ENCODE measurements at places on chromosomes 5 and 9.

DNA sequence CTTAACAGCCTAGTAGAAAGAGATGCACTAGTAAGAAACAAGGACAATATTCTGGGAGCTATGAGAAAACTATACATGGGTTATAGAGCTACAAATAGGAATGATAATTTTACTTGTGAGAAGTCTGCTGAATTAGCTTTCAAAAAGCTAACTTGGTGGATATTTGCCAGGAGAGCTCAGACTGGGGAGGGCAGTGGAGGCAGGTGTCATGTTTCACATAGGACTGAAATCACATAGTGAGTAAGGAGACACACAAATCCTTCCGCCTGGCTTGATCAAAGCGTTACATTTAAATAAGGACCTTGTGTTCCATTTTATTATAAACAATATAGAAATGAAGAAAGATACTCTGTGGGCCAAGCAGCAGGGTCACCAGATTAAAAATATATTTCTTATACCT, 235.0 kb downstream of the ISL1 start:
- DNase-seq = no peak

DNA sequence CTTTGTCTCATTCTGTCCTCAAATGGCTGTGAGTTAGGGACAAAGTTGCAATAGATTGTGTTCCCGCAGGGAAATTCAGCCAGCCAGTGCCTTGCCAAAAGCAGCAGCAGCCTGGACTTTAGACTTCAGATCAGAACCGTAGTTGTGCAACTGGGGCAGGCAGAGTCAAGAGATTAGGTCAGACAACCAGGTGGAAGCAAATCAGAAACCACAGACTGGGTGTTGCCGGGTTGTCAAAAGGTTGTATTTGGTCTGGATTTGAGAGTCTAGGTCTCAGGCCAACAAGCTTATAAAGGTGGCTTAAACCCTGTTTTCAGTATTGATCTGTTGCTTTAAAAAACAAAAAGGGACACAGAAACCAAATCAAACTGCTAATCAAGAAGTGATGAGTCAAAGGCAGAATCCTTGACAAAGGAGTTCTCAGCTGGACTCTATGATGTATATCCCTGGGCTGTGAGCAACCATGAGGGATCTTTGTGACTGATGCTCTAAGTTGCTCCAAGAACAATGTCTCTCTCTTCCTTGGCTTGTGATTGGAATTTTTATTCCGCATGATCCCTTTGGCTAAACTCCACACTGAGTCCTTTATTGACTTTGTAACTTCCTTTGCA, 20.9 kb downstream of the RFK start:
- DNase-seq = peak; percentile 8

DNA sequence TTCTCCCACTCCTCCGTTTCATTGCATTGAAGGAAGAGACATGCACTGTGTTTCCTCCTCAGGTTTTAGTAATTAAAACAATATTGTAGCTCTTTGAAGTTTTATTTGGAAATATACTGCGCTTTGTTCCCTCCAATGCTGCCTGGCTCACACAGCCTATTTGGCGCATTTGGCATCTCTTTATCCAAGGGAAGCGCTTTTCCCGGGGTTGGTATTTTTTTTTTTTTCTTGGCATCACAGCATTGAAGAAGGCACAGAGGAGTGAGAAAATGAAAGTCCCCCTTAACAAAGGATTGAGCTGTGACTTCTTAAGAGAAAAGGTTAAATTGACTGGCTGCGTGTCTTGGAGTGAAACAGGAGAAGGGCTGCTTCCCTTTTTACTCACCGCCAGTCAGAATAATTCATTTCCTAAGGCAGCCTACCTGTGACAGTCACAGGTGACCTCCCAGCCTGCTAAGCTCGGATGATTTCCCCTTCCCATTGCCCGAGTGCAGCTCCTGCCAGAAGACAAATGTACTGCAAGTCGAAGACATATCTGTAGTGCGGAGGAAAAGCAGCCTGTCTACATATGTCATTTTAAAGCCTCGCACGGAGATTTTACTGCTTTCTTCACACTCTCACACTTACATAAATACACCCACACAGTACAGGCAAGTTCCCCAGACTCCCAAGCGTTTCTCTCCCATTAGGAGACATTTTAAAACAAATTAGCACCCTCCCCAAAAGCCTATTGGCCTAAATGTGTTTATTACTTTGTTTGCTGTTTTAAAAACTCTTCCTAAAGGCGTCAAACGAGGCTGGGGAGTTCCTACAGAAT, 665.5 kb upstream of the ZNF608 start:
- DNase-seq = peak; percentile 19

- no peak for DNase-seq
Measured at GRCh38 chr9:136543280-136543679, 2.6 kb downstream of the NOTCH1 start.

DNA sequence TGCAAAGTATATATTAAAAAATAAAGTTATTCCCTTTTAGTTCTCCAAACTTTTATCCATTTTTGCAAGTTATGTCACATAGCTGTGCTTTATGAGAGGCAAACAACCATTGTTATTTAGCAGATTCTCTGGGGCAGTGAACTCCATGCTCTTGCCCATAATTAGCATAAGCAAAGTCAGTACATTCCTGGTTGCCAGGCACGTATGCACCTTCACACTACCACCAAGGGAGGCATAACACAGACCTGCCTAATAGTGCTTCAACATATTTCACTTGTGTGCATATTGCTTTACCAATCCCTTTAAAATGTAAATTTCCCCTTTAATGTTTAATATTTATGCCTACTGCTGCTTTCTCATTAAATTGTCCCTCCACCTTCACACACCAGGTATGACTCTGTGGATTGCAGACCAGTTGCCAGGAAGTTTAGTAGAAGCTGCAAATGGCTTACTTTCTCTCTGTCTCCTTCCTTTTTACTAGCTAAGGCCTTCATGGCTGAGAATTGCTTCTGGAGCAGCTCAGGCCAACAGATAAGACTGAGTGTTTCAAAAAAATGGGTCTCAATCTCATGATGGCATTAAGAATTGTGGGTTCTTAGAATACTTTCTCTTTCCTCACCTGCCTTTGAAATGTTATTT, 388.2 kb downstream of the PRR16 start:
- DNase-seq = no peak

- DNase-seq = no peak
Measured at GRCh38 chr9:113205861-113206260, 15.2 kb downstream of the FKBP15 start.

- no peak for DNase-seq
Measured at GRCh38 chr9:11257992-11258391, 645.2 kb upstream of the PTPRD start.

GRCh38 chr5:148391422-148391821, 7.7 kb downstream of the FBXO38 start:
- no peak for DNase-seq

DNA sequence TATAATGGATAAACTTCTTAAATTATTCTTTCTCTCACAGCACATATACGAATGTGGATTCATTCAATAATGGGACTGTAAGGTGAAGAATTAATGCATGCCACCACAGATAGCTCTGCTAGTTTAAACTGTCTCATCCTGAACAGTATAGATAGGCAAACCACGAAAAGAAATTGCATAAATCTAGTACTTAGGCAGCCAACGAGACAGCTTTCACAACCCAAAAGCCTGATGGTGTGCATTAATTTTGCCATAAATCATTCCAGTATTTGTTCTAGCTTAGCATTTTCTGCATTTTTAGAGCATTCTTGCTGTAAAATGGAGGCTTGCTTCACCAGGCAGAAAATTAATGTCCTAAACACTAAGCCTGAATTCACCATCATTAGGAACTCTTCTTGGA, 834.2 kb upstream of the DMAC1 start:
- DNase-seq = no peak

DNA sequence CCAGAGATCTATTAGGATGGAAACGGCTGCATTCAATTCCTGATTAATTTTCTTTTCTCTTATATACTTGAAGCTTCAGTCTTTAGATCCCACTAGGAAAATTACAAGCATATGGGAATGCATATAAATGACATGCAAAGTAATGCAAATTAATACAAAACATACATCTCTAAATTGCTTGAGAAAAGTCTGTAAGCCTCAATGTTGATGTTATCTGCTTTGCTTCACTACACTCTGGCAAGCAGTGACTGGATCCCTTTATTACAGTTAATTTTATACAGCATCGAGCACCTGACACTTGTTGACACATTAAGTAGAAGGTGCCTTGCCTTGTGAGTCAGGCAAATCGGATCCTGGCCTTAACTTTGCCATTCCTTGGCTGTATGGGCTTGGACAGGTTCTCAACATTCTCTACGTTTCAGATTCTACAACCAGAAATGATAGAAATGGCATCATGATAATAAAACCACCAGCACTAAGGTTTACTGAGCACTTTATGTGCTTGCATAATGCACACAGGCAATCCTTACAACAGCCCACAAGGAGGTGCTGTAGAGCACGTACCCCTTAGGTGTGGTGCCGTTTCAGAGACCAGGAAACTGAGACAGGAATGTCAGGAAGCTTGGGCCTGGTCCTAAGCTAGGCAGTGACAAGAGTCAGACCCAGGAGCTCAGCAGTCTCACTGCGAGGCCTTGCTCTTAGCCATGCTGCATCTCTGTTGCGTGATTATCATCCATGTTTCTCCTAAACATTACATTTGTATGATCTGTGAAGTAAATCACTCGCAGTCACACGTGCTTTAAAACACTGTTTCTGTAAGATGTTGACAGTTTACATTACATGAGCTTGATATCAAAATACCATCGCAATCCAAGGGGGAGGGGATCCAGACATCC, 2.7 kb downstream of the GCNT4 start:
- DNase-seq = peak; percentile 72

DNA sequence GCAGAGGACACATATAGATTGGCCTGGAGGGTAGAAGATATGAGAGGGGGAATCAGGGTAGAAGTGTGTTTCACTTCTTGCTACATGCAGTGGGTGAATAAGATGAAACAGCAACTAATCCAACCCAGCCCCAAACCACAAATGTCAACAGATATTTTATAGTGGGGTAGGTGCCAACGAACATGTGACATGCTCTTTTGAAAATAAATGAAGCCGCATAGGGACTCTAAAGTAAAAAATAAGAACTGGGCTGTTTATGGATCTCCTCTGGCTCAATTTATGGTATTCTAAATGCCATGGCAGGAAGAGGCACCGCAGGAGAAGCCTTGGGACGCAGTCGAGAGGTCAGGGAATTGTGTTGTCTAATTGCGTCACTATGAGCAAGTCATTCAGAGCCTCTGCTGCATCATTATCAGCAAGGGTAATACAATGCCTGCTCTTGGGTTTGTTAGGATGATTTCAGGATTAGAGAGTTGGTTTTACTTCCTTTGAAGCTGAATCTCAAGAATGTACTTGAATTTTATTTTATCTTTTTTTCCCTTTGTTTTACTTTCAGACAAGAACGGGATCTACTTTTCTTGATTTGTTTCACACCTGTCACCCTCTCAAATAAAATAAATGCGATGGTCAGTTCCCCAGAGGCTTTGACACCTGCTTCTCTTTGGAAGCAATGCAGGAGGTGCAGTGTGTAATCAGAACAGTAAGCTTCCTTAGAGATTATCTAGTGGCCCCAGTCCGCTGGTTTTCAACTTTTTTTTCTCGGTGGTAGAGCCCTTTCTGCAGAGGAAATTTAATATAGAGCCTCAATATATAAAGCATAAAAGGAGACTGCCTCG, 375.6 kb upstream of the CLINT1 start:
- peak; percentile 1 for DNase-seq

DNA sequence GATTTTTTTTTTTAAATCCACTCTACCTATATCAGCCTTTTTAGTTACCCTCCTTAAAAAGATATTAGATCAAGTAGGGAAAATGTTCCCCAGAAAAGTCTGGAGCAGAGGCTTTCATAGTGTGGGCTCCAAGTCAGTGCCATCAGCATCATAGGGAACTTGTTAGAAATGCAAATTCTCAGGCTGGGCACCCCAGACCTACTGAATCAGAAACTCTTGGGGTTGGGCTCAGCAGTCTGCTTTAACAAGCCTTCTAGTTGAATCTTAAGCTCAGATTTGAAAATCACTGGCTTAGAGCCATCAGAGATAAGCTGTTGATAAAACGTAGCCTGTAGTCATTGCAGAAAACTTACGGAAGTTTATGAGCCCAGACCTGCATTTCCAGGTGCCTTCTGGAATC, 140.1 kb downstream of the TMEM38B start:
- no peak for DNase-seq

All from ELR (cell line).